Renal cortical epithelial cell (primary cell): ENCODE measurements at places on chromosomes 3 and 15. TPM values are rescaled to one million over a fixed set of nuclear protein-coding genes. Genes with fewer than 3 reads are reported as not detected.

Gene RBP2
- total RNA-seq, result not detected in 2 replicates

GRCh38 chr15:43294091-43294706 lies 27.5 kb upstream of the TGM5 start:
- no peak for DNase-seq

Gene ASB14
- 0.17 TPM in 1 of 2 replicates, not detected in the other for total RNA-seq

GRCh38 chr3:54003136-54003535 lies 111.5 kb upstream of the SELENOK start:
- no peak for DNase-seq

Gene USP13
- 6.3 and 14.8 TPM in 2 replicates for total RNA-seq

DNA sequence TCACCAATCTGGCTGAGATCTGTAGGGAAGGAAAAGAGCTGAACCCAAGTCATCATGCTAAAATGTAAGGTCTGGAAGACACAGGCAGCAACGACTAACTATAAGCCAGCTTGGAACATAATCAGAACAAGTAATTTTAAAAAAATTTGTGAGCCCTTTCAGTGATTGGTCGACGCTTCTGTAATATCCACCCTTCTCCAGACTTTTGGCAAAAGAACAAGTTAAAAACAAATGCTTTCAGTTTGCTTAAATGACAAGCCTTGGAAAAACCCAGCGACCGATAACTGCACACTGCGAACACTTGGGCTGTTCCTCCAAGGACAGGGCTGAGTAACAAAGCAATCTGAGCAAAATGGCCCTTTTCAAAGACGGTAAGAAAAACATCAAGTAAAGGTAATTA lies 49.6 kb downstream of the PCSK6 start:
- no peak for DNase-seq

Gene OR5AC2
- not detected in 2 replicates for total RNA-seq

DNA sequence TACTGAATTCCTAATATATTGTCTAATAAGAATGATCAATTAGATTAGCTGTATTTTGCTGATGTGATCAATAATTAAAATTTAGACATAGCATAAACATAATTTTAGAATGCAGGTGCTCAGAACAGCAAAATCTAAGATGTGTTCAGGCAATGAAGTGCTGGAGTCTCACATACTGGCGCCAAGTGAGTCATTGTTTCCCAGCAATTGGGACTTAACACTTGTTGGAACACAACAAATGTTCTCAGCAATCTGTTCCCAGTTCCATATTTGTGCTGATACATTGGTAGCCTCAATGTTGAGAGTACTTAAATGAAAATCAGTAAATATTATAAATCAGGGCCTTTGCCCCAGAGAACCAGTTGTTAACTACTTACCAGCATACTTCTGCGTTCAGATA lies 619.0 kb downstream of the ROBO1 start:
- no peak for DNase-seq

- DNase-seq, result no peak
These were observed 232.8 kb downstream of the AGBL1 start for GRCh38 chr15:86312486-86312885.

DNA sequence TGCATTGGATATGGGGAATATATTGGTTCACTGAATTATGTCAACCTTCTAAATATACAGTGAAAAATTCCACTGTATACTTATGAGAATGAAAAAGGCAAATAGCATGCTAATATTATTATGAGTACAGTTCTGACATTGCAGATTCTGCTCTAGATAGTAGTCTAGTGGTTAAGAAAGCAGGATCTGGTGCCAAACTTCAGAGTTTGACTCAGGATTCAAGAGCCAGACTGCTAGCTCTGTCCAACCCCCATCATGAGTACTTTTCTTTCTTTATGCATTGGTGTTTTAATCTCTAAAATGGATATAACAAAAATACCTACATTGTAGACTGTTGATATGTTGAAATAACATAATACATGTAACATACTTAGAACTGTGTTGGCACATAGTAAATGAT lies 57.3 kb upstream of the PLSCR4 start:
- DNase-seq, result no peak

DNA sequence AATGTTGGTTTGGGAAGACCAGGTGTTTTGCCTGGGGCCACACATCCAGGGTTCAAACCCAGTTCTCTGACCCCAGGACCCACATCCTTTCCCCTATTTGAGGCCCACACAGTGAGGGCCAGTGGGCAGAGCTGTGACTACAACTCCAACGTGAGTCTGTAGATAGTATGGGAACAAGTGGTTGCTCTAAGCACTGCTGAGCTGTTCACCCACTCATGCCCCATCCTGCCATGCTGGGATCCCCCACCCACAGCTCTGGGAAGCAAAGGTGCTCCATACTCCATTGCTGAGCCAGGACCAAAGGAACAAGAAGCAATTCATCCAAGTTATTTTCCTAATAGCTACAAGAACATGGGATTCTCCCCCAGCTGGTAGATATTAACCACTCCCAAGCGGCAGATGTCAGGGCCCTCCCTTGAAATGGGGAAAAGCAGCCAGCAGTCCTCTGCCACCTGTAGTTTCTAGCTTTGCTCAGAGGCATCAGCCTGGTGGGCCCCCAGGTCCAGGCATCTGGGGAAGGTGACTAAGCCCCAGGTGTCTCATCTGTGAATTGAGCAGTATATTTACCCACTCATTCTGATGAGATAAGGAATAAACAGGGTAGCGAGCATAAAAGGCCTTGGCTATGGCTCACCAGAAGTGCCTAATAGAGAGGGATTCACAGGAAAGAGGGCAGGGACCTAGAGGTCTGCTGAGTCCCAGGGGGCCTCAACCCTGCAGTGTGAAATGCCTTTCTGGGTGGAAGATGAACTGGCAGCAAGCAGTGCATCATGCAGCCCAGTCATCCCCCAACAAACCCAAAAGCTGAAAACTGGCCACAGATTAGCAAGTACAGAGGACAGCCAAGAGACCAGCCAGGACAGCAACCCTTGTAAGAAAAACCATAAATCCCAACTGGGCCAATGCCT lies 33.4 kb downstream of the POC1A start:
- no peak for DNase-seq

DNA sequence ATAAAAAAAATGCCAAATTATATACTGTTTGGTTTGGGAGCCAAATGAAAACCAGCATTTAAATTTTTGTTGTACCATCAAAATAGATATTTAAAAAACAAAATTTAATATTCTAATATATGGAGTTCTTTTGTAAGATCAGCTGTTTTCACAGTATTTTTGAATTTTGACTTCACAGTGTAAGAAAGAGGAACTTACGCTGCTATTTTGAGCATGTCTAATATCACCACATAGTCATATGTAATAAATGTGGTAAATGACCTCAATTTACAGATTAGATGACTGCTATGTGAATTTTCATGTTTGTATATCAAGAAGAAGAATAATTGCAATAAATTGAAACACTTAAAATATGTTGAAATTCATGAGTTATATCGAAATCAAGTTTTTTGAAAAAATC lies 189.6 kb downstream of the ARRDC4 start:
- DNase-seq, result no peak

Gene CCR2
- total RNA-seq, result not detected in 2 replicates

DNA sequence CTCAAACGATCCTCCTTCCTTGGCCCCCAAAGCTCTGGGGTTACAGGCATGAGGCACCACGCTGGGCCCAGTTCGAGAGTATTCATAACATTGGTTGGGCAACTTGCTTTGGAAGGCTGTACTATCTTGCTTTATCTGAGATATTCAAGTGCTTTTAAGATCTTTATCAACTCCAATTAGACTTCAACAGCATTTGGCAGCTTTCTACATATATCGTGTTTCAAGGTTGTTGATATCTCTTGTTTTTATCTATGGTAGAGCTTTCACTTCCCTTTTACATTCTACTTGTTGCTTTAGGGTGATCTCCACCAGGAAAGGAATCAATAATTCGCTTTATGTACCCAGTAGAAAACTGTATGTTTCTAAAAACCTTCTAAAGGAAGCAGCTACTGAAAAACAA lies 395.3 kb downstream of the IL5RA start:
- DNase-seq, result no peak

GRCh38 chr3:164779816-164780215 lies 298.5 kb downstream of the SI start:
- no peak for DNase-seq

DNA sequence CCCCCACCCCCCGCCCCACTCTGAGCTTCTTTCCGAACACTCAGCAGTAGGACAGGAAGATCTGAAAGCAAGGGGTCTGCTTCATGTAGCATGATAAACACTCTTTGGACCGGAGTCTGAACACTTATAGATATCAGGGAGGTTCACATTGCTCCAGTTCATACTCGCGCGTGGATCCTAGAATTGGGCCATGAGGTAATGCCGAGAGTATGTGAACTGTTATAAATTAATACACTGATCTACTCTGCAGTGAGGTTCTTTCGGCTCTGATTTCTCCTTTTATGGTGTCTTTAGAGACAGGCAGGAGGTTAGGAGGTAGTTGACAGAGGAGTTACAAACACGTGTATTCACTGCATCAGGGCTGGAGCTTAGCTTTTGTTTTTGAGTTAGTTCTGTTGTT lies 223.0 kb downstream of the THSD4 start:
- DNase-seq, result peak; percentile 24

GRCh38 chr15:42548249-42549031 lies at the start of the genes HAUS2 and LRRC57:
Gene HAUS2, plus strand, starts transcription at chr15:42548838. Its CDS starts 35 bp downstream, at chr15:42548873.
Gene LRRC57, minus strand, starts transcription at chr15:42548793. Its CDS starts 359 bp downstream, at chr15:42548434.
- DNase-seq, result peak; percentile 58

DNA sequence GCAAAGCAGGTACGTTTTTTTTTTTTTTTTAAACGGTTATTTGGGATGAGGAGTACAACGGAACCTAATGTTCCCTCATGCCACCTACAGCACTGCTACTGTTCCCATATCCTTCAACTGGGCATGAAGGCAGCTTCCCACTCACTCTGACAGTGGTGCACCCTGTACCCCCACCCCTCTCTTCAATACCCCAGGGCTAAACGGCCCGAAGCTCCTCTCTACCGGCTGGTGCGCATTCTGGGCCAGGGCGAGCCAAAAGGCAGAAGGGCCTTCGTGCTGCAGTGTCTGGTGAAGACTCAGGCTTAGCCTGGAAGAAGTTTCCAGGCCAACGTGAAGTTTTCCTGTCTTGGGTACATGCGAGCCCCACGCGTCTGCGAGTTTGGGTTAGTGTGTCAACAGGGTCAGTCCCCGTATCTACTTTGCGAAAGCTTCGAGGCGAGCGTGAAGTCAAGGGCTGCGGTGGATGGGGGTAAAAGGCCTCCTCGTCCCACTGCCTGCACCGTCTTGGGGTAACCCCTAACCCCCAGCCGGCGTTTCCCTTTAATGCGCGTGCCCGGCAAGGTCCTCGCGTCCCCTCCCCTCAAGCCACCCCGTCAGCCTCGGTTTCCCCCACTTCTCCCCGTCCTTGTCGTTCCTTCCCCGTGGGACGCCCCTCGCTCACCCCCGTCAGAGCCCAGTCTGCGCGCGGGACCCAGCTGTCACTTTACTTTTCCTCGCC lies 765 bp upstream of the UBE2E2 start:
- peak; percentile 10 for DNase-seq

DNA sequence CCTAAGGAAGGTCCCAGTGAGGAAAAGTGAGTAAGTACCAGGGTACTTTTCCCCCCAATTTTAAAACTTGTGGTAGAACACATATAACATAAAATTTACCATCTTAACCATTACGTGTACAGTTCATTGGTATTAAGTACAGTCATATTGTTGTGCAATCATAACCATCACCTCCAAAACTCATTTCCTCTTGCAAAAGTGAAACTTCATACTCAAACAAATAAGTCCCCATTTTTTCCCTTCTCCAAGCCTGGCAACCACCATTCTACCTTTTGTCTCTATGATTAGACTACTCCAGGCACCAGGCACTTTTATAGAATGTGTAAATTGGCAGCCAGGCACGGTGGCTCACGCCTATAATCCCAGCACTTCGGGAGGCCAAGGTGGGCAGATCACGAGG lies 12.2 kb downstream of the PRC1 start:
- no peak for DNase-seq

- DNase-seq, result peak; percentile 15
These were observed 24.8 kb upstream of the VGLL4 start for GRCh38 chr3:11668243-11669235.

GRCh38 chr3:145815707-145816413 lies 345.1 kb downstream of the PLOD2 start:
- no peak for DNase-seq

Gene ATP13A5
- total RNA-seq, result not detected in 2 replicates

Gene USF3
- total RNA-seq, result 6.1 and 14.8 TPM in 2 replicates

GRCh38 chr15:47742334-47742733 lies 25.0 kb downstream of the SEMA6D start:
- DNase-seq, result no peak

DNA sequence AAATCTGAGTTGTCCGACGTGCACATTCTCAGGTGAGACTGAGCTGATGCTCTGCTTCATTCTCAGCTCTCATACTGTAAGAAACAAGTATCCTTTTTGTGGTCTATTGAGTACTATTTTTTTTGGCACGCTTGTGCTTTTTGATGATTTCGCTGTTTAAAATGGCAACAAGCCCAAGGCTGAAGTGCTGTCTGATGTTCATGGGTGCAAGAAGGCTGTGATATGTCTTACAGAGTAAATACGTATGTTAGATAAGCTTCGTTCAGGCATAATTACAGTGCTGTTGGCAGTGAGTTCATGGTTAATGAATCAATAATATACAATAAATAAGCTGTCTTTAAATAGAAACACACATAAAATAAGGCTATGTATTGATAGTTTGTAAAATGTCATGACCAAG lies 27.2 kb downstream of the AQR start:
- DNase-seq, result no peak

Gene LIPC
- total RNA-seq, result 1.6 and 9.2 TPM in 2 replicates

Gene GATA2
- total RNA-seq, result 1.6 and 4.3 TPM in 2 replicates

DNA sequence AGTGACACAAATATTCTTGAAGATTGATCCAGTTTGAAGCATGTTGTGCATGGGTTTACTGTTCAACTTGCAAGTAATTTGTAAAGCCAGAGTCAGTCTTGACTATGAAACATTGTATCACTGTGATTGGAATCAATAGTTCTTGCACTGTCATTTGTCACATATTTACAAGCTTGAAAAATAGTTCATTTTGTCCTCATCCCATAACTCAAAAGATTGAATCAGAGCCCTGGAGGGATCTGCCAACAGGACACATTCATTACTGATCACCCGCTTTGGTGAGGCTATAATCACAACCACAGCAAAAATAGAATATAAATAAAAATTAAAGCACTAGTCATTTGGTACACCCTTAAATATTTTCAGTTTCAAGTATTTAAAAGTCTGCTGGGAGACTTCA lies 368.9 kb downstream of the WDR72 start:
- no peak for DNase-seq

- DNase-seq, result no peak
These were observed 4.8 kb downstream of the LYSMD2 start for GRCh38 chr15:51732646-51733045.
